ENCODE measurements at places on chromosomes 2 and 18.

GRCh38 chr2:196977507-196977906 lies 51.0 kb upstream of the PGAP1 start:
- DNase-seq: no peak

DNA sequence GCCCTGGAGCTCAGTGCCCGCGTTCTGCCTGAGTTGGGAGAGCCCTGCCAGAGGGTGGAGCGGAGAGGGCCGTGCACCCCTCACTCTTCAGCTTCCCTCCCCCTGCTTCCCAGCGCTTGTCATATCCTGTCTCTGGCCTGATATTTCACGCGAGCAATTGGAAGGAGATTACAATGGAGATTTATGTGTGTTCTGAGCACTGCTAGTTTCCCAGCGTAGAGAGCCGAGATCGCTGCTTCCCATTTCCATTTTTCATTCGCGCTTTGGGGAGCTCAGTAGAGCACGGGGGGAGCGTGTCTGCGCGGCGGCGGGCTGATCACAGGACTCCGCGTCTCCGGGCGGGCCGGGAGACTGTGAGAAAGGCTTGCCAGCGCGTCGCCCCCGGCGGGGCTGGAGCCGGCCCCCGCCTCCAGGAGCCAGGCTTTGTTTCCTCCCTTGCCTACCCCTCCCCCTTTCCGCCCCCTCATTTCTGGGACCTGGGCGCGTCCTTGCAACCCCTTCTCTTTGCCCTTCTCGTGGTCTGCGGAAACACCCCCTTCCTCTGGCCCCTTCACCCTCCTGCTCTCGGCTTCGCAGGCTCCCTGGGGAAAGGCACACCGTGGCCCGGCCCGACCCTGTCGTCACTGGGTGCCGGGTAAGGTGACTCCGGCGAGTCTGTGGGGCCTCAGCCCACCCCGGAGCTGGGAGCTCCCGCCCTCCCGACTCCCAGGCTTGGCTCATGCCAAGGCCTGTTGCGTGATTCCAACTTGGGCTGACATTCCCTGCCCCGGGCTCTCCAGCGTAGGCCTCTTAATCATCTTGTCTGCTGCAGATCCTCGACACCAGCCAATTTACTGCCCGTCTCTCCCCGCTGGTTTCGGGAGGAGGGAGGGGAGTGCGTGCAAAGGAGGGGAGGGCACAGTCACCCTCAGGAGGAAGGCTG lies 5.8 kb downstream of the DLX2 start:
- no peak for DNase-seq

- no peak for DNase-seq
These were observed 128.5 kb downstream of the CALCRL start for GRCh38 chr2:187319441-187320108.

DNA sequence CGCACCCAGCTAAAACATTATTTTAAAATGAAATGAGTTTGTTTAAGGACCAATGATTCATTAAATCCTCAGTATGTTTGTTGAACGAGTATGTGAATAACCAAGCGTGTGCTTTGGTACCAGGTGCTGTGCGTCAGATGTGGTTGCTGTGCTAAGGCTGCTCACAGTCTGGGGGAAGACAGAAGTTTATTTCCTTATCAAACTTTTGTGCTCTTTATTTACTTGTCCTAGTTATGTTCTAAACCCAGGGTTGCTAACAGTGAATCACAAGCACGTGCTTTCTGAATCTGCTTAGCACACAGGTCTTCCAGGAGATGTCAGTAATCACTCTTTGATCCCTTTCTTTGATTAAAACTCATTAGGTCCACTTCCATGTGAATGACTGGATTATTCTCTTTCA lies 37.0 kb downstream of the RAPGEF4 start:
- no peak for DNase-seq

DNA sequence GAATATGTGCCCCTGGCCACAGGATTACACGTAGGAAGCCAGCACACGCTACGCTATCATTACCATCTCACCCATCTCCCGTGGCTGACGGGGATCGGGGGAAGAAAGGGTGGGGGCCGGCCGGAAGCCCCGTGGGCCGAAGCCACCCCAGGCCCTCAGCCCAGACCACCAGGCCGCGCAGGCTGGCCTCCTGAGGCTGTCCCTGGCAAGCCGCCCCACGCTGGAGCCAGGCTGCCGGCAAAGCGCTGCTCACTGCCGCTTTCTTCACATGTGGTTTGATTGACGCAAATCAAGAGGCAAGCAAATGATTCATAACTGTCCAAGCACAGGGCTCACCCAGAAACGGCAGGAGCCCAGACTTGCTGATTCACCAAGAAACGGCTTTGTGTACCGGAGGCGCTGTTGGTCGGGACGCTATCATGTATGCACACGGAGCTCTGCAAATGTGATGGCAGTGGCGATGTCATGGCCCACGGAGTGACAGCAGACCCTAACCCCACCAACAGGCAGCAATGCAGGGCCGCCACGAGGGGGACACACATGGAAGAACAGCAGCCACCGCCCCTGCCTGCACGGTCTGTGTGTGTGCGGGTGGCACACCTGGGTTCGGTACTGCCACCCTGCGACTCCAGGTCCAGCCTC lies 125.7 kb downstream of the HDAC4 start:
- no peak for DNase-seq

DNA sequence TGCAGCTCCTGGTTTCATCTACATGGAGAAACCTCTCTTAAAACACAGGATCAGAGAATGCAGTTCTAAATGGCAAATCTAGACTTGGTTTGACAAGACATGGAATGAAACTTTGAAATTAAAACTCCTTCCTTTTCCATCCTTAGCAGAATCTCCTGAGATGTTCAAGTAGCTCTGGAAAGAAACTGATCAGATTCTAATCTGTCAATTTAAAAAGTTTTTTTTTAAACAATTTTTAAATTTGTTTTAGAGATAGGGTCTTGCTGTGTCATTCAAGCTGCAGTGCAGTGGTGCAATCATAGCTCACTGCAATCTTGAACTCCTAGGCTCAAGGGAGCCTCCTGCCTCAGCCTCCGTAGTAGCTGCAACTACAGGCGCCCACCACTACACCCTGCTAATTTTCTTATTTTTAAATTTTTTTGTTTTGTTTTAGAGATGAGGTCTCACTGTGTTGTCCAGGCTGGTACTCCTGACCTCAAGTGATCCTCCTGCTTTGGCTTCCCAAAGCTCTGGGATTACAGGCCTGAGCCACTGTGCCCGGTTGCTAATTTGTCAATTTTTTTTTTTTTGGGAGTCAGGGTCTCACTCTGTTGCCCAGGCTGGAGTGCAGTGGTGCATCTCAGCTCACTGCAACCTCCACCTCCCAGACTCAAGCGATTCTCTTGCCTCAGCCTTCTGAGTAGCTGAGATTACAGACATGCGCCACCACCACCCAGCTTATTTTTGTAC lies 216.7 kb downstream of the TGIF1 start:
- no peak for DNase-seq

GRCh38 chr2:187552828-187553681 lies 1.2 kb downstream of the TFPI start:
- DNase-seq: no peak

Data from NCI-H1417 treated with DMSO at 0.1 percent for 48 hours (cell line).